ENCODE measurements at places on chromosomes 13 and 19.
A peak's percentile ranks its signal among the peaks of the same experiment; 100 is the strongest.

DNA sequence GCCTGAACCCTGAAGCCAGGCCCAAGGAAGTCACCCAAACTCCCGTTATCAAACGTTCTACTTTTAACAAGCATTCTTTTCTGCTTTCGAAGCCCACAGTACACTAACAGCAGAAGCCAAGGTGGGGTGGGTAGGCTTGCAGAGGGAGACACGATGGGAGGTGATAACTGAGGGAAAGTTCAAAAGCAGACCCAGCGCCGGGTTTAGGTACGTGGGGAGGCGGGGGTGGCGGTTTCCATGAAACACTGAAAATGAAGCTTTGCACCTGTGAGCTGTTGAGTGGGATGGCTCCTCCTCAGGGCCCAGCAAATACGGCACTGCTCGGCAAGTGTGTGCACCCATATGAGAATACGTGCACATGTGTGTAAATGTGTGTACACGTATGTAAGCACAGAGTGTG lies 49.8 kb downstream of the KLF2 start:
- DNase-seq: no peak

- DNase-seq: peak; percentile 64
These were observed at the start of gene ANGPTL4 for GRCh38 chr19:8363803-8364771. Gene ANGPTL4 (plus strand): TSS chr19:8364155. CDS start chr19:8364322, 167 bp downstream.

DNA sequence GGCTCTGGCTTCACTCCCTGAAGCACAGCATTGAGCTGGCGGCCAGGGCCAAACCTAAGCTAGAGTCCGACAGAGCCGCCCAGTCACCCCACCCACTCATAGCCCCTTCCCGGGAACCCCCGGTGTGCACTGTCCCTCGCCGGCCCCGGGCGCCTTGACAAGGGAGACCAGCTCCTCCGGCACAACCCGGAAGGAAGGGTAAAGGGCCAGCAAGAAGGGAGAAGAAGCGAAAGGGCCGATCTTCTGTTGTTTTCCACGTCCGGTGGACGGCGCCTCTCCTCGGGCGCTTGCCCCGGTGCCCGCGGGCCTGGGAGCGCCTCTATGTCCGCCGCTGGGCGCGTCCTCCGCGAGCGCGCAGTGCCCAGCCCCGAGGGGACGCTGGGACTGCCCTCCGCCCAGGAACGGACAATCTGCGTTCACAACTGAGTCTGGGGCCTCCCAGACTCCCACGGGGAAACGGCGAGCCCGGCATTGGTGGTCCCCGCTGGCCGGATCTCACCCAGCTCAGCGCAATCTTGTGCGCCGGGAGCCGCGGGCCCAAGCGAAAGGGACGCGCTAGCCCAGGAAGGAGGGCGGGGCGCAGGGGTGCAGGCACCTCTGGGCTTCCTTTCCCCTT lies 172.5 kb upstream of the MIR17HG start:
- DNase-seq: no peak

- DNase-seq: no peak
These were observed 3.7 kb downstream of the GAS6 start for GRCh38 chr13:113860051-113860664.

DNA sequence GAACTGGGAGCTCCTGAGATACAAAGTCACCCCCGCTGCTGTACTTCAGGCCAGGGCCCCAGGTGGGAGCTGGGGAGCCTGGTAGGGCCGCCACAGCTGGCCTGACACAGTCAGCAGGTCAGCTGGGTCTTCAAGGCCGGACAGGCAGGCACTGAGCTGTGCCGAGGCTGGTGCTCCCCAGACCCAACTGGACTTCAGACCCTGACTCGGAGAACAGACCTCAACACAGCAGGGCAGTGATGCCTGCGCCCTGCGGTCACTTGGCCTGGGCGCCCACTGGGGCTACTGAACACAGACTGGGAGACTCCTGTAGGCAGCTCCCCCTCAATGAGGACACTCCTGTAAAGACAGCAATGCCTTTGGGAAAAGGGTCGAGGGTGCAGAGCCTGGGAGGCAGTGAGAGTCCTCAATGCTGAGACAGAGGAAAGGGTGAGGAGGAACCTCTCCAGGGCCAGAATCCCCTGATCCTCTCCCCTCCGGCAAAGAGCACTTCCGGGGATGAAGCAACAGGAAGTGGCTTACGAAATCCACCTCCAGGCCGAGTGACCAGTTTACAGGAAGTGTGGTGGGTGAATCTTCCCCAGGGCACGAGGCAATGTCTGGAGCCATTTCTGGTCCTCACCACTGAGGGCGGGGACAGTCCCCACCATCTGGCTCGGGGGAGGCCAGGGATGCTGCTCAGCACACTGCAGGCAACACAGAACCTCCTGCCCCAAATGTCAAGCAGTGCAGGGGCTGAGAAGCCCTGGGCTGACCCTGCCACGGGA lies 40.8 kb upstream of the ISYNA1 start:
- peak; percentile 71 for DNase-seq

DNA sequence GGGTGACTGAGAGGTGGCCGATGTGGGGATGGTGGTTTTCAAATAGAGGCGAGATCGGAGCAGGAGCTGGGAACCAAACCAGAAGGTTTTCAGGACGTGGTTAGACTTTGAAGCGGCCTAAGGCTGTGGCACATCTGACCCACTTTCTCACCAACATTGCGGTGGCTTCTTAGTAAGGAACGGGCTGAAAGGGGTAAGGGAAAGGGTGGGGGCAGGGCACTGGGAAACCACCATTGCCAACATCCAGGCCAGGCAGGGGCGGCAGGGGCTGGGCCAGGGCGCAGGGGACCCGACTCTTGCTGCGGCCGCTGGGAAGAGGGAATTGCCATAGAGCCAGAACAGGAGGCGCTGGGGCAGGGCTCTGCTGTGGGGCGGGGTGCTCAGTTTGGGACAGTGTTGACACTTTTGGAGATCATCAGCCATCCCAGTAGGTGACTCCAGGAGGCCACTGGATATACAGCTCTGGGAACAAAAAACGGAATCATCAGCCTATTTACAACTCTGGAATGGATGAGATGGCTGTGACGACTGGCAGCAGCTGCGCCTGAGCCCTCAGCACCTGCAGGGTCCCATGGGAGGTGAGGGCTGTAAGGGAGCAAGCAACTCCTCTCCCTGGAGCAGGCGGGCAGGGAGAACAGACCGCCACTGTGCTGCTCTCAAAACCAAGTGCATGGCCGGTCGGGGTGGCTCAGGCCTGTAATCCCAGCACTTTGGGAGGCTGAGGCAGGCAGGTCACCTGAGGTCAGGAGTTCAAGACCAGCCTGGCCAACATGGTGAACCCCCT lies 52.2 kb downstream of the IRS2 start:
- DNase-seq: no peak

- no peak for DNase-seq
These were observed 16.0 kb downstream of the SMAD9 start for GRCh38 chr13:36903925-36904595.

All from activated naive CD4-positive, alpha-beta T cell treated with Interleukin-2 at 50 U/mL for 16 hours (primary cell).